ENCODE measurements at places on chromosomes 2 and 18. TPM values are rescaled to one million over a fixed set of nuclear protein-coding genes. Genes with fewer than 3 reads are reported as not detected.

DNA sequence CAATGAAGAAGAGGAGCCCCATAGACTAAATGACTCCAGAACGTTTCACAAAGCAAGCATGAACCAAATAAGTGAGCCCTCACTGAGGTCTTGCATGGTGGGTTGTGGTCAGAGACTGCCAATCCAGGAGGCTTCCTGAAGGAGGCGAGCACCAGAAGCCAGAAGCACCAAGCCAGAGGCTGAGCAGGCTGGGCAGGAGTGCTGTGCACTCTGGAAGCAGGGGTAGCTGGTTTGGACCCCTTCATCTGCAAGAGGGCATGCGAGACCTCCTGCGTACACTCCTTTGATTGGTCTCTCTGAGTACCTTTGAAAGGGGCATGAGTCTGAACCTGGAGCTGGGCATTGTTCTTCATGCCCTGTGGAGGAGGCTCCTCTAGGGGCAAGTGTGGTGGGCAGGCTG is 192.5 kb downstream of the HAUS1 start:
- no peak for DNase-seq

- DNase-seq, result peak; percentile 34
Measured at GRCh38 chr2:25822190-25823117, 55.8 kb downstream of the ASXL2 start.

GRCh38 chr2:130353291-130354138 is 2.3 kb upstream of the PTPN18 start:
- DNase-seq, result no peak

DNA sequence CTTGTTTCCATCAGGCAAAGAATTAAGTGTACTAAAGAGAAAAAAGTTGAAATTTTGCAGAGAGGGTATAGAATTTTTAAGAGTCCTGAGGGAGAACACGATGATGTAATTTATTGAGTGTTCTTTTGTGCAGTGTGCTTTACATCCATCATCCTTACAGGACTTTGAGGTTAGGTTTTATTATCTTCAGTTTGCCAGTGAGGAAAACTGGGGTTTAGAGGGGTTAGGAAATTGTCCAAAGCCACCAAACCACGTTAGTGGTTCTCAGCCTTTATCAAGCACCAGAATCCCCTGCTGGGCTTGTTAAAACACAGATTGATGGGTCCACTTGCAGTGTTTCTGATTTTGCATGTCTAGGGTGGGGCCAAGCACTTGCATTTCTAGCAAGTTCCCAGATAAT is 277.5 kb downstream of the KCNS3 start:
- DNase-seq, result no peak

- no peak for DNase-seq
Measured at GRCh38 chr2:204226305-204226880, 289.8 kb downstream of the ICOS start.

GRCh38 chr2:142791335-142791734 is 86.1 kb upstream of the KYNU start:
- no peak for DNase-seq

DNA sequence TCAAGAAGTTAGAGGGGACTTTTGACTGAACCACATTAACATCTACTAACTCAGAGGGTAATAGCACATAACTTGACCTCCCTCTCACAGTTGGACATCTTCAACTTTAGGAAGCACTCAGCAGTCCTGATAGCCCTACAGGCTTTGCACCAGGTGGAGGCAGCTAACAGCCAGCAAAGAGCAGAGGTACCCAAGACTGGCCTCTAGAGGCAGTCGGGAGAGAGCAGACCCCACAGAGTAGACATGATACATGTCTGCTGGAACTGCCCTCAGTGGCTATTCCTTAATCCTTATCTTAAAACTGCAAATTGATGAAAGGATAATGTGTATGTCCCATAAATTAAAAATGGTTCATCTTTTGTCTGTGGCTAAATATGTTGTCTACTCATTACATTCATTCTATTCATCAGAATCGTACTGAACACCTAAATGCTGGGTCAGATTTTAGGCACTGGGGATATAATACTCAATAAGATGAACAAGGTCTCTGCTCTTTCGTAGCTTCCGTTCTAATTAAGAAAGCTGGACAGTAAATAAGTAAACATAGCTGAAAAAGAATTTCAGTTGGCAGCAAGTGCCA is 49.8 kb downstream of the CAB39 start:
- no peak for DNase-seq

DNA sequence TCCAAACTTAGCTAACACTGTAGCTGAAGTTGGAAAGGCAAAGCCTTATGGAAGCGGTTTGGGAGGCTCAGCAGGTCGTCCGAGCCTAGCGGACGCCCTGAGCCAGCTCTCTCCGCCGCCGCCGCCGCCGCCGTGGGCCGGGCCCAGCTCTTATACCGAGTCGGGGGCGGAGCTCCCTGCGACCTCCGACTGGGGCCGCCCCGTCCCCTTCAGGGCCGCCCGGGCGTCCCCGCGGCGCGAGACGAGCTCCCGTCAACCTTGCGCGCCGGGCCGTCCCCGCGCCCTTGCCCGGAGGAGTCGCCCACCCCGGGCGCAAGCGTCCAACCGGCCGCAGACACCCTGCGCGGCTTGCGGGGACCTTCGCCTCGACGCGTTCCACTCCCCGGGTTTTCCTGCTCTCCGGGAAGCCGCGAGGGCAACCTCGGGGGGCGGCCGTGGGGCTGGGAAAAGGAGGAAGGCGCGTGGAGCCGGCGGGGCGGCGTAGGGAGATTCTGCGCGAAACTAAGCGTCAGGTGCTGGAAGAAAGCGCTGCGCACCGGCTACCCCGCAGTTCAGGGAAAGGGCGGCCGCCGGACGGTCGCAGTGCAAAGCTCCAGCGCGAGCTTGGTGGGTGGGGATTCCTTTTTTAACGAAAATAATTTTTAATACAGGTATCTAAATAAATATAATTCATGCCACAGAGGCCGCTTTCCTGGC is at the start of gene SLC40A1:
Gene SLC40A1 (minus strand): TSS at position 129 of the 696 bp plus-strand sequence. CDS start 326 bp downstream, outside the sequence.
- peak; percentile 90 for DNase-seq

- peak; percentile 31 for DNase-seq
Measured at GRCh38 chr2:226794751-226795171, 4.9 kb downstream of the IRS1 start.

Gene WNT10A
- 0.23 TPM for polyA plus RNA-seq

Gene MOGAT1
- polyA plus RNA-seq, result 0.31 TPM

Gene MRPL30
- polyA plus RNA-seq, result 37.1 TPM

DNA sequence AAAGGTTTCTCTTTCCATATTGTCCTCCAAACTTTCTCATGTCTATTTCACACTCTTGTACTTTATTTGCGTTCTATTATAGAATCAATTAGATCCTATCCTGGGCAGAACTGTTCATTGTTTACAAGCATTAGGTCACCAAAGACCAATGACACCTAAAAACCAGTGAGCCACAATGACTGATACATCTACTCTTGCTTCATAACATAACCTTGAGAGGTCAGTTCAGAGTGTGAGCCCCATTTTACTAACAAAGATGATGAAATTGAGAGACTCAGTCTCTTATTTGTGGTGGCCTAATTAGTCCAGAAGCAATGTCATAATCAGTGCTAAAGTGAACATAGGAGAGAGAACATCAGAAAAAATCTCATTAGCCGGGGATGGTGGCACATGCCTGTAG is 248.9 kb upstream of the RBBP8 start:
- DNase-seq, result no peak

DNA sequence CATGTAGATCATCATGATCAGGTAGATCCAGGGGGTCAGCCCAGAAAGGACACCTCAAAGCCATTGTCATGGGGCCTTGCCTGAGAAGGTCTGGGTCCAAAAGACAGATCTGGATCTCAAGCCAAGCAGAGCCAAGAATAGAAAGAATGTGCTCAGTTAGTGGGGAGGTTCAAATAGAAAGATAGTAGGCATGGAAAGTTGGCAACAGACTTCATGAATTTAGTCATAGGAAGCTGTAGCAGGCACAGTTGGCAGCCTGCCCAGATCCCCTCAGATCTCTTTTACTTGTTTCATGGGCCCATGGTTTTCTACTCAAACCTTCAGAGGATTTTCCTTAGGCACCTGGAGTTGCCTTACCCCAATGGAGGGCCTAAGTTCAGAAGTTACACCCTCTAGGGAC is 767.0 kb downstream of the SLC4A3 start:
- no peak for DNase-seq

Gene LHCGR
- polyA plus RNA-seq, result 0.25 TPM

DNA sequence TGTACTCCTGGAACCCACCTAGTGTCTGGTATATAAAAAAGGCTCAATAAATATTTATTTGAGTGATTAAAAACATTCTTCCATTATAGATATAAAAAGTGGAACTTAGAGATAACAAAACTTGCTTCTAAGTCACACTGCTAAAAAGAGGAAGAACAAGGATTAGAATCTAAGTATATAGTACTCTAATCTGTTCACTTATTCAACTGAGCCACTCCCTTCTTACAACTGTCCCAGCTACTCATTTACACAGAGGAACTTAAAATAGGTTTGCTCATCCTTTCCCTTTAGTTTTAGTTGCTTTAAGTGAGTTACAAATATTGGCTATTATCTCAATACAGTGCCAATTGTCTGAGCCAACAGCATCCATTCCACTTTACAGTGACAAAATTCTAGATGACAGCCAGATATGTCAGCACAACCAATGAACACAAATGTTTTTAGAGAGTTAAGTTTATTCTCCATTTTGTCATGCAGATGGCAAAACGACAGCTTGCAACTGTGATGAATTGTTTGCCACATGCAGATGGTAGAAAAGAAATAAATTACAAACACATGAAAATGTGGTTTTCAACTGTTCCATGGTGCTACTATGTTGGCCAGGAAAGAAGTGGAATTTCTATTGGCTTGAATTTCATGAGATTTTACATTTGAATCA is 280.7 kb upstream of the ZC3H15 start:
- peak; percentile 56 for DNase-seq

DNA sequence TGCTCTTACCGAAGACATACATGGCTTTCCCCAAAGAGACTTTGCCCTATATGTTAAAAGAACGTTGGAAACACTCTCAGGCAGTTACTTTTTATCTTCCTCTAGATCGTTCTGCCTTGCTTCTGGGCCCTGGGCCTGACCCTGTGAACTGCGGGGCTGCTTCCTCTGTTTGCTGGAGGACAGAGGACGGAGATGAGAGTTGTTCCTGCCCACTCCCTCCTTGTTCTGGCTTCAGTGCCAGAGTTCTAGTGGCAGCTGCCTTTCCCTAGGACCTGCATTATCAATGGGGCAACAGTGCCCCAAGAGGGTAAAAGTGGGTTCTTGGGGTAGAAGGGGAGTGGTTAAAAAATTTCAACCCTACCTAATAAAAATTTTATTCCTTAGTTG is 6.5 kb upstream of the FN1 start:
- DNase-seq, result no peak

Gene UPP2
- not detected for polyA plus RNA-seq

GRCh38 chr18:45664824-45665763 is 49.8 kb downstream of the SLC14A2 start:
- DNase-seq, result peak; percentile 69

Gene CABLES1
- polyA plus RNA-seq, result 7.2 TPM

Gene ATRAID
- polyA plus RNA-seq, result 83.7 TPM

GRCh38 chr18:58216071-58216481 is 172.1 kb downstream of the NEDD4L start:
- no peak for DNase-seq

All from hindlimb muscle (tissue), 1 donor.